Stimulated activated CD4-positive, alpha-beta T cell treated with anti-CD3 and anti-CD28 coated beads, TNF-alpha, amount 100 ng/mL, for 1 hour (primary cell): ENCODE measurements at places on chromosomes 12 and 14.

DNA sequence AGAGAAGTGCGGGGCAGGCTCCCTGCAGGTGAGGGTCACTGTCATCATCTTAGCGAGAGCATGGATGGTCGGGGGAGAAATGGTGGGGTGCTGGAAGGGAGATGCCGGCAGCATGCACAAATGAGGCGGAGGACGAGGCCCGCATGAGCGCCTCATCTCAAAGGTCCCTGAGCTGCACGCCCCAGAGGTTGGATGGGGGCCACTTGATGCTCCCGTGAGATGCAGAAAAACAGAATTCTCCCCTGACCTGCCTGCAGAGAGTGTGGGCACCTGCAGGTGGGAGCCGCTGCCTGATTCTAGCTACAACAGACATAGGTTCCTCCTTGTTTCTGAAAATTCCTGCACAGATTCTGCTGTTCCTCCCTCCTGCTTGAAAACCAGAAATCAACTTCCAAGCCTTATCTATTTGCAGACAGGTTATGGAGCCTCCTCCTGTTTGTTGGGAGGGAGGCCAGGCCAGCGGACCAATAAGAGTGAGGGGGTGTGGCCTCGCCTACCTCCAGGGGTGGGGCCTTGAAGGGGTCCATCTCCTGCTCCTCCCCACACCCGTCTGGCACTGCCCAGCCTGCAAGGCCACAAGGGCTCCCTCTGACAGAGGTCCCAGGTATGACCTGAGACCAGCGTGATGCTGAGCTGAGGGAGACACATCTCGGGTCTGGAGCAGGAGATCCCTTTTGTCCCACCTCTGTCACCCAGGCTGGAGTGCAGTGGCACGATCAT lies 67.2 kb downstream of the KDM2B start:
- DNase-seq, result no peak

- no peak for DNase-seq
These were observed 1428.3 kb downstream of the AACS start for GRCh38 chr12:126493366-126494108.

GRCh38 chr12:75479963-75480461 lies 543 bp upstream of the GLIPR1 start:
- DNase-seq, result no peak

DNA sequence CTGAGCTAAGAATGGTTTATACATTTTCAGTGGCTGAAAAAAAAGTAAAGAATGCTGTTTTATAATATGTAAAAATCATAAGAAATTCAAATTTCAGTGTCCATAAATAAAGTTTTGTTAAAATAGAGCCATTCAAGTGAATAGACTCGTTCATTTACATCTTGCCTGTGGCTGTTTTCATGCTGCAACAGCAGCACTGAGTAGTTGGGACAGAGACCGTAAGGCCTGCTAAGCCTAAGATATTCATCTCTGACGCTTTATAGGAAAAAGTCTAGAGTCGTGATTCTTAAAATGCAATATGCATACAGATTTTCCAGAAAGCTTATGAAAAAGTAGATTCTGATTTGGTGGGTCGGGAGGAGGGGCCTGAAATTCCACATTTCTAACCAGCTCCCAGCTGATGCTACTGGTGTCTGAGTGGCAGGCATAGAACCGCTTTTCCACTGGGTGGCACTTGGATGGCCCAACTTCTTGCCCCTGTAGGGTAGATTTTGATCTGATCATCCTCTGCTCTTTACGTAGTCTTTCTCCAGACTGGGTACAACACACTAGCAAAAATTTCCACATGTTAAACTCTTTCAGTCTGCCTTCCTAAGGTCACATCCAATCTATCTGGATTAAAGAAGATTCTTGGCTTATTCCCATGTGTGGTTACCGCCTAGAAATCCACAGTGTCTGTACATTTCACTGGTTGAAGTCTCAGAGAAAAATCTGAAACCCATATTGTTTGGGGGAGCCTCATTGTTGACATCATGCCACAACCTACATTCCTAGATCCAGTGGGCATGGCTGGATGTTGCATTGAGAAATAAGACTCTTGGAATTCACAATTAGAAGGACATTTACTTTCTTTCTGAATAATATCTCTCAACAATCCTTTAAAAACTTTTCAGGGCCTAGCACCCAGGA lies 151.2 kb downstream of the C12orf75 start:
- no peak for DNase-seq

DNA sequence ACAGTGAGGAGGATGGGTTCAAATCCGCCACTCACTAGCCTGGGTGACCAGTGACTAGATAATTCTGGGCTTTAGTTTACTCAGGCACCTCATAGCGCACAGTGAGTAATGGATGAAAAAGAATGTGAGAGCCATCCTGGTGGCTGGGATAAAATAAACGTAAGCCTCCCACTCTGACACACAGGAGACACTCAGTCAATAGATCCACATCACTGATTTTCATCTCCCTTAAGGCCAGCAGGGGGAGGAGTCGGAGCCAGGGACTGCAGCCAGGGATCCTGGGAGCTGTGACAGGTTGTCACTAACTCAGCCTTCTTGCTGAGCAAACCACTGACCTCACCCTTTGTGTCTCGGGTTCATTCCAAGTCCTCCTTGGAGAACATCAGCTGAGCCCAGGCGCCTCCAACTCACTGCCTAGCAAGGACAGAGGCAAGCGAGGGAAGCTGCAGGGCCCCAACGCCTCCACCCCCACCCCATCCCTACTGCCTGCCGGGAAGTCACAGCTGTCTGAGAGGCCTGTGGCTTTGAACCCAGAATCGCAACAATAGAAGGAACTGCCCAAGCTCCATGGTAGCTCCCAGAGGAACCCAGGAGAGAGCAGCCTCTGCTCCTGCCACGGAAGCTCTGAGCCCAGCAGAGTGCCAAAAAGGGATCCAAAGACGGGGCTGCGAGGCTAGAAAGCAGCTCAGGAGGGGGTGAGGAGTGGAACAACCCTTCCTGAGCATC lies 30.7 kb downstream of the PXN start:
- DNase-seq, result no peak

- no peak for DNase-seq
These were observed 1.1 kb downstream of the ADSS1 start for GRCh38 chr14:104724981-104725771.

DNA sequence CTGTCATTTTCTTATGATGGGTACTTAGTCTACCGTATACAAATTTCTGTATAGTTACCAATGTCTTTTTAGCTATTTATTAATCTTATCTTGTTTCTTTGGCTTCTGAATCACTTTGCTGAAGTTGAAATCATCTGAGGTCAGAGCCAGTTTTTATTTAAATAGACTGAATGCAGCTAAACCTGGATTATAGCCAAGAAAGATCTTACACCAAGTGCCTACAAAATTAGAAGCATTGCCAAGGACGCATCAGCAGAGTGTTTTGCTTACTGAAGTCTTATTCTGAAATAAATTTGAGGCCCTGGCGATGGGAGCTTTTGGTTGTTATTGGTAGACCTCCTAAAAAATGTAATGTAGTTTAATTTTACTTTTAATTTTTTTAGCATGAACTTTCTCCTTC lies 128.2 kb downstream of the RGS6 start:
- no peak for DNase-seq

DNA sequence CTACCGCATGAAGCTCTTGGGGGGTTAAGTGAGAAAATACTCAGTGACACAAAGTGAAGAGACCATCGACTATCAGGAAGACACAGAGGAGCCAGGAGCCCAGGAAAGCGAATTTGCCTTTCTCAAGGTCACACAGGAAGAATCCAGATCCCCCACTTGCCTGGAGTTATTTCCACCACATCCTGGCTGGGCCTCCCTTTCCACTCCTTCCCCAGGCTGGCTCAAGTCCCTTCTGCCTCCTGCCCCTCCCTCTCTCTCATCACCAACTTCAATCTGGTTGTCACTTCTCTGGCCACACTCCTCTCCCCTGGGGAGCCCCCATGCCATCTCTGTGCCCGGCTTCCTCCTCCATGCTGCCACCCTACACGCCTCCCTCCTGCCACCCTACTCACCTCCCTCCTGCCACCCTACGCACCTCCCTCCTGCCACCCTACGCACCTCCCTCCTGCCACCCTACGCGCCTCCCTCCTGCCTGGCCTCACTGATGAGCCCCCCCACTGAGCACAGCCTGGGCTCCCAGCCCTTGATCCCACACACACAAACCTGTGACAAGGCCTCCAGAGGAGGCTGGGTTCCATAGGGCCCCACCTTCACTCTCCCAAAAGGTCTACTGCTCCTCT lies 6.3 kb downstream of the SCNN1A start:
- DNase-seq, result no peak

DNA sequence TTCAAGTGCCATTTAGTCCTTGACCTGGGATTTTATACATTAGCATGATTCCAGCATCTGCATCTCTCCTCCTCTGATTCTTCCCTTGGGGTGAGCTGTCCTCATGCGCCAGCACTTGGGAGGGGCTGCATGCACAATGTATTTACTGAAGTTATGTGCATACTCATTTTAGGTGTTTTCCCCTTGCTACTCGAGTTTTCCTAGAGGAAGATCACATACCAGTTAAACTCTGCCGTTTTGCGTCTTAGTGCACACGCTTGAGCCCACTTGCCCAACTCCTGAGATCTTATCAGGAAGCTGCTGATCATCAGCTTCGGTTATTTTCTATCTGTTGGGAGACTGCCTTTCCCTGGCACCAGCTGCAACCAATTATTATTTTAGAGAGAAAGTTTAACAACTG lies 78.8 kb downstream of the C14orf132 start:
- DNase-seq, result no peak

DNA sequence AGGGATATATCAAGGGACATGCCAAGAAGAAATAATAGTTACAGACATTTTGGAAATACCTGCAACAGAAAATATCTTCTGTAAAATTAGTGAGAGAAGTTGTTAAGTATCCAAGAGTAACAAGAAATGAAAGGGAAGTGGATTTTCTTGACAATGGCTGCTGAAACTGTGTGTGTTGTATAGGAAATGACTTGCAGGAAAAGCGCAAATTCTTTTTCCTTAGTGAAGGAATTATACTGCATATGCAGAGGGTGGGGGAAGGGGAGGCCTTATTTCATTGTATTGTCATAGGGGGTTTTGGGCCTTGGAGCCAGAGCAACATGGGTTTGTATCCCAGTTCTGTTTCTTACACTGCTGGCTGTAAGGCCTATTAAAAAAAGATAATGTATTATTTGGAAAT lies 84.4 kb upstream of the DDHD1 start:
- DNase-seq, result no peak

DNA sequence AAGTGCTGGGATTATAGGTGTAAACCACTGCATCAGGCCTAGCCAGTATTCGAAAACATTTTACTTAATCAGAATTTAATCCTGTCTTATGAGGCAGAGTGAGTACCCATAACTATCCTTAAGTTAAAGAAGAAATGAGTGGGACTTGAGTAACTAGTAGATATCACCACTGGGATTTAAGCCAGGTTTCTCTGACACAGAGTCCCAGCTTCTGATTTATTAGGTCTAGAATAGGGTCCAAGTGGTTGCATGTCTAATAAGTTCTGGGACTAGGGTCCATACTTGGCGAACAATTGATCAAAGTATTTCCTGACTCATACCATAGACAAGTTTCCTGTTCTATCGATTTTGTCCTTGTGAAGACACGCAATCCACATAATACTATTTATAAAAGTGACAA lies 18.9 kb downstream of the PTPRB start:
- no peak for DNase-seq

DNA sequence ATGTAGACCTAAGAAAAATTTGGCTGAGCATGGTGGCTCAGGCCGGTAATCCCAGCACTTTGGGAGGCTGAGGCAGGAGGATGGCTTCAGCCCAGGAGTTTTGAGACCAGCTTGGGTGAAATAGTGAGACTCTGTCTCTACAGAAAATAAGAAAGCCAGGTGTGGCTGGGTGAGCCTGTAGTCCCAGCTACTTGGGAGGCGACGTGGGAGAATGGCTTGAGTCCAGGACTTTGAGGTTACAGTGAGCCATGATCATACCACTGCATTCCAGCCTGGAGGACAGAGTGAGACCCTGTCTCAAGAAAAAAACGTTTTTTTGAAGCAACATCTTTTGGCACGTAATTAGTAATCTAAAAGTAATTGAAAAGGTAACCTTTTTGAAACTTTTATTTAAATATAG lies 70.9 kb downstream of the FERMT2 start:
- no peak for DNase-seq

- DNase-seq, result no peak
These were observed 42.9 kb downstream of the GPR135 start for GRCh38 chr14:59422069-59422881.

- DNase-seq, result no peak
These were observed 509.3 kb upstream of the CCDC196 start for GRCh38 chr14:65976761-65977404.

DNA sequence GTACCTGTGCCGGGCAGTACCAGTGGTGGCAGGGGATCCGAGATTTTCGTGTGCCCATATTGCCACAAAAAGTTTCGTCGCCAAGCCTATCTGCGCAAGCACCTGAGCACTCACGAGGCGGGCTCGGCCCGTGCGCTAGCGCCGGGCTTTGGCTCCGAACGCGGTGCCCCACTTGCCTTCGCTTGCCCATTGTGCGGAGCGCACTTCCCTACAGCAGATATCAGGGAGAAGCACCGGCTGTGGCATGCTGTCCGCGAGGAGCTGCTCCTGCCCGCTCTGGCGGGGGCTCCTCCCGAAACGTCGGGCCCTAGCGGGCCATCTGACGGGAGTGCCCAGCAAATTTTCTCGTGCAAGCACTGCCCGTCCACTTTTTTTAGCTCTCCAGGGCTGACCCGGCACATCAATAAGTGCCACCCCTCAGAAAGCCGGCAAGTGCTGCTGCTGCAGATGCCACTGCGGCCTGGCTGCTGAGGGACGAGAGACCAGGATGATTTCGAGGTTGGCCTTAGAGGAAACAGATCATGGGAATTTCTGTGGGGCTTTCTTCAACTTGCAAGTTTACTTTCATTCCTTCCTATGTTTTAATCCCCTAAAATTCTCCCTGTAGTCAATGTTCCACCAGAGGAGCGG lies 1.6 kb downstream of the INSM2 start:
- no peak for DNase-seq

DNA sequence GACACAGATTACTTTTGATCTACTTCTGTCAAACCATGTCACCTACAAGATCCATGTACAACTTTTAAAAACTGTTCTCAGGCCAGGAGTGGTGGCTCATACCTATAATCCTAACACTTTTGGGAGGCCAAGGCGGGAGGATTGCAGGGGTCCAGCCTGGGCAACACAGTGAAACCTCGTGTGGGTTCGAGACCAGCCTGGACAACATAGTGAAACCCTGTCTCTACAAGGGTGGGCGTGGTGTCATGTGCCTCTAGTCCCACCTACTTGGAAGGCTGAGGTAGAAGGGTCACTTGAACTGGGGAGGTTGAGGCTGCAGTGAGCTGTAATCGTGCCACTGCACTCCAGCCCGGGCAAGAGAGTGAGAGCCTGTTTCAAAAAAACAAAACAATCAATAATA lies 5.7 kb downstream of the WDR20 start:
- no peak for DNase-seq

- no peak for DNase-seq
These were observed 17.8 kb downstream of the IFNG-AS1 start for GRCh38 chr12:68007033-68007432.

DNA sequence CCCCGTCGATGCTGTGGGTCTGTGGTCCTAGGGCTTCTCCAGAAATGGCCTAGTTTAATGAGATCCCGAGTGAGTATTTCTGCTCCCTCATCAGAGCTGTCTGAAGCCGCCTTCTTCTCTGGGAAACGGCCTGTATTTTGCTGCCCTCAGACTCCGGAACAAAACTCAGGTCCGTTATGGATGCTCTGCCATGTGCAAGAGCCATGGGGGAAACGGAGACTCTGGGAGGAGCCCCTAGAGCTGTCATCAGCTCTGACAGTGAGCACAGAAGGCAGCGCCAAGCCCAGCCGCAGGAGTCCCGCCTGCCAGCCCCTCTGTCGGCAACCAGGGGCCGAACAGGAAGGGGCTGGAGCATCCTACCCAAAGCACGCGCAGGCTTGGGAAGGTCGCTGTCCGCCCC lies 192.4 kb upstream of the PRMT8 start:
- DNase-seq, result no peak
